ENCODE measurements at places on chromosomes 7 and 10.
A peak's percentile ranks its signal among the peaks of the same experiment; 100 is the strongest.

DNA sequence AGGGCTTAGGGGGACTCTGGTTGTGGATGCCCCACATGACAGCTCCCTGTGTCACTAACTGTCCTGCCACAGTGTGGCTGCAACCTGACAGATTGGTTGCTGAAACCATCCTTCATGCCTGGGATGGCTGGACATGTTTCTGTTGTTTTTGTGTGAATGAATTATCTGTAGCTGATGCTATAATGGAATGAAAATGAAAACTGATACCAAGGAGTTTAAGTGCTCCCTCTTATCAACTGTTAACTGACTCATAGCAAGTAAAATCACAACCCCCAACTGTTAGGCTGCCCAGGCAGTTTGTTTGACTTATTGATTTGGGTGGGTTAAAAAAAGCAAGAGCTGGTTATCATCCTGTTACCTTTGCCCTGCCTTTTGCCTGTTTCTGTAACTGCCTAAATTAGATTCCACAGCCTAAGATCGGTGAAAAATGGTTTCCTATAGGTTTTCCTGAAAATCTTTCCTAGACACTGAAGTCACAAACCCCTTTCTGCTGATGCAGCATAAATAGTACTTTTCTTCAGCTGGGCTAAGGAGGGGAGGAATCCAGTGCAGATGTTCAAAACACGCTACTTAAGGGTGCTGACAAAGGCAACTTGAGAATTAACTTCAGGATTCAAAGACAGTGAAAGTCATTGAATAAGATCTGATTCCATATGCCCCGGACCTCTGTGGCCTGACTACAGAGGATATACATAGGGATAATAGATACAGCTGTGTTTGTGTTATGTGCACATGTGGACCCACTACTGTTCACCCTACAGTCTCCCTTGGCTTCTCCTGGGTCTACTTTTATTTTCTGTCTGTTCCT is 5.7 kb downstream of the FRAT2 start:
- DNase-seq = no peak

GRCh38 chr7:98283127-98283886 is 1.8 kb downstream of the BRI3 start:
- no peak for DNase-seq

DNA sequence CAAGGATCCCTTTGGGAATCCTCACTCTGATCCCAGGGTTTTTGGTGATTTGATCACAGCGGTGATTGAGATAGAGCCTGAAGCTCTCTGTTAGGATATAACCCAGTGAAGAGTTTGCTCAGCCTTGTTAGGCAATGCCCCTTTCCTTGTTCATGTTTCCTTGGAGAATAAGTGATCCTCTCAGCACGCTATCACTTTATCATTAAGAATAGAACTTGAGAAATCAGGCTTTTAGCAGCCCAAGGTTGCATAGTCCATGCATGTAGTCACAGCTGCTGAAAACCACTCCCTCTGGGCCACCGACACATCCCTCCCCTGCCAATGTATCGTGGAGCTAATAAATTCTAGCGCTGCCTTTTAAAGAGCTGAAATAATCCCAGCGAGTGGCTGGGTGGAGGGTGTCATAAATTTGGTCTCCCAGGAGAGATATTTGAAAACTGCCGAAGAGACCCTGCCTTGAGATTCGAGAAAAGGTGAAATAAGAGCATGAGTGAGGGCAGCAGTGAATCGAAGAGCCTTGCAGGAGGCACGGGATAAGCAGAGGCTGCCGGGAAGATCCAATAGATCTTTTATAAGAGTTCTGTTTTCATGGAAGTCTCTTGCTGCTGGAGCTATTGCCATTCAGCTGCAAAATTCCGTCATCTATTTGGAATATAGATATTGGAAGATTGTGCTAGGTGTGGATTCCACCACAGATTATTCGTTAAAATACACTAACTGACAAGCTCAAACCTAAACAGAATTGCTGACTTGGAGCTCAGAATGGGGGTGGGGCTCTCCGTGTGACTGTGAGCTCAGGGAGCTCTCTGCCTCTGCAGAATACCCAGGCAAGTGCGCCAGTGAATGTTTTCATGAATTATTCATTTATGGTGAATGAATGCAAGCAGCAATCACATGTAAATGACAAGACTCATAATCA is 249.8 kb downstream of the TRIL start:
- no peak for DNase-seq

DNA sequence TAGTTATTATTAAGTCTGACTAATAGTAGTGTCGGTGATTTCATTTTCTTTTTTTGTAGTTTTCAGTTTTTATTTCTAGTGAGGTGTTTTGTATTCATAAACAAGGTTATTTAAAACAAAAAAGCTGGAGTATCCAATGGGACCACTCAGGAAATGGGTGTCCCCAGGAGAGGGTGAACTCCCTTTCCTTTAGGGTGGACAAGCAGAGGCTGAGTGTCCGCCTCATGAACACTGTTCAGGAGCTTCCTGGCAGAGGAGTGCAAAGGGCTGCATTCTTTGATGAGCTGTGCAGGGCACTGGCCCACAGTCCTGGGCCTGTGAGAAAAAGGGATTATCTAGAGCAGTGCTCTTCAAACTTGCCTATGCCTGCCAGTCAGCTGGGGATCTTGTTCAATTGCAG is 56.0 kb downstream of the ADAMTS14 start:
- DNase-seq = no peak

GRCh38 chr7:108403597-108404217 is 52.5 kb downstream of the NRCAM start:
- no peak for DNase-seq

DNA sequence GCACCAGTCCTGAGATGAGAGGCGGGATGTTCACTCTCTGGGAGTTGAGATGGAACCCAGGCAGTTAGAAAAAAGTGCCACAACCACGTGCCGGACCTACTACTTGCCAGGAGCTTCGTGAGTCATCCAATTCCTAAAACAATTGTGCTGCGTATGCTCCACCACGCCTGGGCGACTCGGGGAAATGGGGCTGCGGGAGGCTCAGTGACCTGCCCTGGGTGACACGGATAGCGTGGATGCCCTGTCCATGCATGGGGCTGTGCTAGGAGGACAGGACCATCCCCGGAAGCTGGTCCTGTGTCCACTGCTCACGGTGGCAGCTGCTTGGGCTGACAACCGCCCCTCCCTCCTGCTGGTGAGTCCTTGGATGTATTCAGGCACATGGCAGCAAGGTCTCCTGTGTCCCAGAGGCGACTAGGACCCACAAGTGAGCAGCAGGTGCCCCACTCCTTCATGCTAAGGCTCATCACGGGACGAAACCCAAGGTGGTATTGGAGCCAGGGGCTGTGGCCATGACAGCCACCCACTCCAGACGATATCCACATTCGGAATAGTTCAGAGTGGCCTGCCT is 90.4 kb downstream of the BMS1 start:
- DNase-seq = no peak

DNA sequence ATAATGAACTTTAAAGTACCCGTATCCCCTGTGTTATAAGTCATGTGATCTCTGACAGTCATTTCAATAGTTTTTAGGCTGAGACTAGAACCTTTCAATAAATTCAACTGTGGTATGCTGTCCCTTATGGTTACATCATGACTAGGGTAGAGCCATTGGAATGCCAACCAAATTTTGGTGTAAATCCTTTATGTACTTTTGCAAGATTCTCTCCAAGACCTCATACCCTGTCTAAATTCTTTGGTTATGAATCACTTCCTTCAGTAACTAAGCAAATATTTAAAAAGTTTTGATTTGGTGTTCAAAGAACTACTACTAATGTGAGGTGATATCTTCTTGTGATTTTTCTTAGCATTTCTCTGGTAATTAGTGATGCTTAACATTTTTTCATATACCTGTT is 20.8 kb upstream of the OR6B1 start:
- no peak for DNase-seq

GRCh38 chr10:76411729-76412435 is 980.5 kb downstream of the LRMDA start:
- no peak for DNase-seq

DNA sequence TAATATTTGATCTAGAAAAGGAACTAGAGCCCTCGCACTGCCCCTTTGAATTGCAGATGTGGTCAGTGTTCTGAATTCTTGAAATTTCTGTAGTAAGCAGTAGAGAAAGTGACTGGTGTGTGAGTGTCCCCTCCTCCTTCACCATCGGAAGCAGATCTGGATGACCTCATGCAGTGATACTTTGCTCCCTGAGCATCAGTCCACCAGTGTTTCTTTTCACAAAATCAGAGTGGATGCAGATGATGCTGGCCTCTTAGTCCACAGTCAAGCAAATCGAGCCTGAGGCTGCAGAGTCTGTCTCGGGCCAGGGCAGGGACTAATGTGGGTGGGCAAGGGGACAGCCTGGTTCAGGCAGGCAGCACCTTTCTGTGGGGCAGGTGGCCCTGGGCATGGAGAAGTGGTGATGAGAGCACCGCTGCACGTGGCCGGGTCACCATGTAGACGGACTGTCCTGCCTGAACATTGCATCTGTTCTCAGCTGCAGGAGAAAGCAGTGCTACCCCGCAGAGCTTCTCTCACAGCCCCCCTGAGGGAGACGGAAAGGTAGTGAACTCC is 5.4 kb downstream of the INSIG1 start:
- DNase-seq = no peak

GRCh38 chr10:3720228-3721019 is 64.6 kb downstream of the KLF6 start:
- no peak for DNase-seq

DNA sequence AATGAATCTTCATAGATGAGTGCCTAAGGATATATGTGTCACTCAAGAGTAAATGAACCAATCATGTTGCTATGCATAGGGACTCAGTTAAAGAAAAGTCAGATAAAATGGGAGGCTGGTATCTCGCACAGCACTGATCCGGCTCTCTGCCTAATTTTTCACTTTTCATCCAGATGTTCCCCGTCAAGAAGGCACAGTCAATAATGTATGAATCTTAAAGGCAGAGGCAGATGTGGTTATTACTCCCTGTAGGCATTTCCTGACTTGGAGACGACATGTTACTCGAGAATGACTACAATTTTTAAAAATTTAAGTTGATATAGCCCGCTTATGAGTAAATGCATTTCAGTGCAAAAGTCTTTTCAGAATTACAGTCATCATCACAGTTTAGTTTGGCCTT is 113.6 kb downstream of the TBXAS1 start:
- no peak for DNase-seq

DNA sequence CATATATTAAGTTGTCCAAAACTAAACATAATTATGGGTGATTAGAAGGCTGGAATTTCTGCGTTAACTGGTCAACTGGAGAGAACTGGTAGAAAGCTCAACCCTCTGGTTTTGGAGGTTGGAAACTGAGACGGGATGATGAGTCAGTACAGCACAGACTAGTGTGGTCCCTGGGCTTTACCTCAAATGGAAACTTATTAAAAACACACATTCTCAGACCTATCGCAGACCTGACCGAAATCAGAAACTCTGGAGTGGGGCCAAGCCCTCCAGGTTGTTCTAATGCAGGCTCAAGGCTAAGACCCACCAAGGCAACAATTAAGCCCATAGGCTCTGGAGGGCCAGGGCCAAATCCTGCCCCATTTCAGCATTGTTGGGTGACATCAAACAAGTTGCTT is 136.9 kb downstream of the KCNMA1 start:
- DNase-seq = no peak

GRCh38 chr10:130354573-130354954 is 218.4 kb downstream of the GLRX3 start:
- DNase-seq = no peak

- DNase-seq = peak; percentile 48
Observed at GRCh38 chr7:125423458-125424155, 494.0 kb upstream of the POT1 start.

GRCh38 chr7:127888411-127888810 is 142.8 kb downstream of the LRRC4 start:
- no peak for DNase-seq

GRCh38 chr10:47019155-47020145 is 108.2 kb downstream of the PTPN20 start:
- no peak for DNase-seq

GRCh38 chr7:108449521-108449920 is 6.7 kb downstream of the NRCAM start:
- DNase-seq = no peak

GRCh38 chr7:116952635-116953371 is 498 bp upstream of the ST7 start:
- DNase-seq = peak; percentile 93

DNA sequence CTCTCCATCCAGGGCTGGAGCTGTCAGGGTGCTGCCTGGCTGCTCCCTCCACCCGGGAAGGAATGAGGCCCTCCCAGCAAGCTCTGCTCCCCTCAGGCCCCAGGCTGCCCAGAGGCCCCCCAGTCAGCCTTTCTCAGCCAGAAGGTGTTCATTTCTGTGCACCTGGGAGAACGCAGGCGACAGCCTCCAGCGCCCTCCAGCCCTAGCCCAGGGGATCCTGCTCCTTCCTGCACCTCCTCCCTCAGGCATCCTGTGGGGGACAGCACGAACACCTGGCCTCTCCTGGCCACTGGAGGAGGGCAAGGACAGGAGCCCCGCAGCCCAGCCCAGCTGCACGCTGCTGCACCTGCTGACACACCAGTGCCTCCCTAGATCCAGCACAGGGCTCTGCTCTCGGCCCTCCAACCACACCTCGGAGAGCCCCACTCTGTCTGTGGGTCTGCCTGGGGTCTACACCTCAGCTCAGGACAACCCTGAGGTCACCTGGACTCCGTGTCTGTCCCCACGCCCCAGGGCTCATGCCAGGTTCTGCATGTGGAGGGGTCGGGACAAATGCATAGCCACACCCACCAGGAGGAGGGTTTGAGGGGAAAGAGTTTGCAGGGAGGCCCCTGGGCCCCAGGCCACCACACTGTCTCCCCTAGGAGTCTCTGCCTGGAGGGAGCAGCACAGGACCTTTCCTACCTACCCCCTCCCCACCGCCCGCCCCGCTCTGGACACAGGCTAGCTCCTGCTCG is 7.4 kb upstream of the PWWP2B start:
- peak; percentile 90 for DNase-seq

- DNase-seq = no peak
Observed at GRCh38 chr10:33106767-33107166, 148.7 kb upstream of the ITGB1 start.
